NCI-H1930 (cell line): ENCODE measurements at places on chromosomes 5 and 9.

- DNase-seq: no peak
Observed at GRCh38 chr5:56297851-56298250, 64.7 kb upstream of the ANKRD55 start.

GRCh38 chr5:91048073-91048472 lies 335.0 kb downstream of the ARRDC3 start:
- no peak for DNase-seq

GRCh38 chr5:91206734-91207133 lies 176.4 kb downstream of the ARRDC3 start:
- DNase-seq: no peak

GRCh38 chr9:126612813-126613641 lies 701 bp upstream of the LMX1B start:
- no peak for DNase-seq

GRCh38 chr5:142316051-142316450 lies 8.8 kb downstream of the SPRY4 start:
- DNase-seq: peak; percentile 0

DNA sequence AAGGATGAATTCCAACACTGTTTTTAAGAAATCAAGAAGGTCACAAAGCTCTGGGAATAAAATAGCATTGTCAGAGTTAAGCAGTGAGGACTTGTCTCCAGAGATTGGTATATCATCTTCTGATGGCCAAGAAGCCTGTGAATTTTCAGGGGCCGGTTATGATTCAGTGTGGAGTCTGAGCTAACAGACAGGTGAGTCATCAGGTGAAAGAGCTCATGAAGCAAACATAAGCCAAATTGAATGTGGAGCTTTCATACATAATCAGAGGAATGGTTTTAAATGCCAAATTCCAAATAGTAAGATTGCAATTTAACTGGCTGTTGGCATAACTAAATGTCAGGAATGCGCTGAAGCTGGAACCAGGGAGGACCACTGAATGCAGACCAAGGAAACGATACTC lies 494.2 kb downstream of the MTRR start:
- DNase-seq: no peak

GRCh38 chr9:133090187-133090586 lies 28.4 kb downstream of the CEL start:
- no peak for DNase-seq

- DNase-seq: no peak
Observed at GRCh38 chr9:23326597-23326996, 499.4 kb downstream of the ELAVL2 start.

- DNase-seq: no peak
Observed at GRCh38 chr5:5128766-5129165, 11.4 kb upstream of the ADAMTS16 start.

GRCh38 chr5:75078027-75078426 lies 25.7 kb upstream of the GCNT4 start:
- DNase-seq: peak; percentile 3

DNA sequence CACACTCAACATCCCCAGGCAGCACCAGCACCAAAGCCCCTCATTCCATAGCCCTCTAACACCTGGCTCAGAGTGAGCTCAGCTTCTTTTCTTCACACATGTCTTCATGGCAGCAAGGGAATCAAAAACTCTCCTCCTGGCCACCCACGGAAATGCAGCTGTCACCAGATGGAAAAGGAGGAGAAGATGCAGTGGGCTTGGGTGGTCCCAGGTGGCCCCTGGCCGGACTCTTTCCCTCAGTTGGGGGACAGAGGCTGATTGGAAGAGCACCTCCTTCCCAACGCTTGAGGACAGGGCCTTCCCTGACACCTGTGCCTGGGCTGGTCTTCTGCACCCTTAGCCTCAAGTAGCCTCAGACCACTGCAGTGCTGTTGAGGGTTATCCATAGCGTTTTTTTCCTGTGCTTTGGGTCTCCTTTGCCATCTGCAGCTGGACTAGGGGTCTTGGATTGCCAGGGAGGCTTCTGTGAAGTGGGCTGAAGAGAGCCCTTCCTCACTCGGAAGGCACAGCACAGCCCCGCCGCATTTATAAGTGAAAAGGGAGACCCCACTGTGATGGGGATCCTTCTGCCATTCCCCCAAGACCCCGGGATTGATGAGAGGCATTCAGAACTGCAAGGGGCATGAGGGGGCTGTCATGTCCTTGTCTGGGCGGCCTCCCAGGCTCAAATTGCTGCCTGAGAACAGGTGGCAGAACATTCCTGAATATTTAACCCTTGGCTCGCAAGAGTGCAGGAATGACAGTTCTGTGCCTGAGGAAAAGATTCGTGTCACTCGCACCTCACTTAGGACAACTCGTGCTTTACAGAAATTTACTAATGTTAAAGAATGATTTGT lies 200.0 kb downstream of the AUH start:
- DNase-seq: no peak

DNA sequence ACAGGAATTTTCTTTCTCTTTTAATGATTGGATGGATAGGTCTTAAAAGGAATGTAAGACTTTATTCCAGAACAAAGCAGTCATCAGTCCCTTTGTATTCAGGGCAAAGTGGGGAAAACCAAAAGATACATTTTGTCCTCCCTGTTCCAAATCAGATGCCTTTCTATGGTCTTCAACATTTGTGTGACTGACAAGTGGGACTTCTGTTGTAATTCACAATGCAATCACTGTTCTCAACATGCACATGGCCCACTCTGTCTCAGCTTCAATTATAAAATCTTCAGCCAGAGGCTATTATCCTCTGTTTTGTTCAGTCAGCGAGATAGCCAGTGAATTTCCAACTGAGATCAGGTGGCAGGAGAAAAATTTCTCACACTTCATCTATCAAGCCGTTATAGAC lies 95.5 kb upstream of the ERBIN start:
- DNase-seq: no peak

GRCh38 chr9:106287091-106287631 lies 575.8 kb upstream of the ZNF462 start:
- DNase-seq: no peak

GRCh38 chr9:27499451-27499850 lies 24.6 kb upstream of the IFNK start:
- no peak for DNase-seq

GRCh38 chr9:111186021-111186530 lies 143.9 kb downstream of the OR2K2 start:
- no peak for DNase-seq

DNA sequence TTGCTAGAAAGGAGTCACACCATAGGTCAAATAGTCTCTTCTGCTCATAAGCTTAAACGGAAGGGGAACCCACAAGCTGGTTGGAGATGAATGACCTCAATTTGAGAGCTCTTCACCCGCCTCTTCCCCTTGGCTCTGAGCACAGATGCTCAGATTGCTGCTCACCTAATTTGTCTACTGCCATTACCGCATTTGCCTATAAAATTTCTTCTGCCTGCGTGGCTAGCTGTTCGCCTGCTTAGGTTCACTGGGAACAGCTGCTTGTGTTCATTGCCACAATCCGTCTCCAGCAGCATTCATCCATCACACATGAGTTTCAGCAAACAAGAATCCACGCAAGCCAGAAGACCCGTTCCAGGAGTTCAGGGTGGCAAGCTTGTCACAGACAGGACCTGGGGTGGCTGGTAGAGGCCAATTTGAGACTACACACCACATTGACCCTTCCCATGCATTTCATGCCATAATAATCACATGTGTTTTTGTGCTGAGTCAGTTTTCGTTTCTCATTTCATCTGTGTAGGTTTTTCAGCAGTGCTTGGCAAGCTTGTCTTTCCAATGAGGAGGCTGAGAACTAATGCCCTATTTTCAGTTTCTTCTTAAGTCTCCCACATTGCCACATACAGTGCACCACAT lies 50.2 kb upstream of the DNAH5 start:
- DNase-seq: no peak

DNA sequence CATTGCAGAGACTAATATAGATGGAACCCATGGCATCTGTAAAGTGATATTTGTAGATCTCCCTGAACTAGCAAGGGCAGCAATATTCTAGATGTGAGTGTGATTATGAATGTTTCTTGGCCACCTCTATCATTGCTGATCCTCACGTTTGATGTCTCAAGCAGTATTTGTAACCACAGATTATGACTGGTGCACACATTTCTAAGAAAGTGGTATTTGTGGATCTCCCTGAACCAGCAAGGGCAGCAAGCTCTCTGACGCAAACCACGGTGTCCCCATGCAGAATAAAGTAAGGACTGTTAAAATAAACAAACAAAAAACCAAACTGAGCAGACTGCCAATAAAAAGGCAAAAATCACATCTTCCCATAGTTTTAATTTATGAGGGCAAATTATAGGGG lies 301.3 kb downstream of the CSNK1G3 start:
- no peak for DNase-seq

- DNase-seq: no peak
Observed at GRCh38 chr9:123867034-123867433, 62.9 kb downstream of the DENND1A start.

DNA sequence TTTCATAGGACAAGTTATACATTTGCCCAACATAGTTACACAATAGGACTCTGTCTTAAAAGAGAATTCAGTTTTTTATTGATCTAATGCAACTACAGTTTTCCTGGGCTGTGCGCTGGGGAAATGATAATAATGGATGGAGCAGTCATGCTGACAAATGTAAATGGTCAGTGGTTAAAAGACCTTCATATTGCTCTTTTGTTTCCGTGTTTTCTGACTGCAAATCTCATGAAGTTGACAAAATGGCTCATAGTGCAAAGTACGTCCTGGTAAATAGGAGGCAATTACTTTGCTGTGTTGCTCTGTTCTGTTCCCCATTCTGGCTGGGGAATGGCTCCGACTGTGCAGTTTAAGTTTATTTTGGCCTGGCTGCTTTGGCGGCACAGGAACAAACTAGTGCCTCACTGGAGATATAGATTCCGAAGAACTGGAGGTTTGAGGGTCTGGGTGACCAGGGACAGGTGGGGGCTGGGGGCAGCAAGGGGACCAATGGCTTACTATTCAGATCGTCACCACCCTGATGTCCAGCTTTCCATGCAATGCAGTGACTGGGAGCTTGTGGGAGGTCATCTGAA lies 54.3 kb downstream of the PTTG1 start:
- DNase-seq: no peak

DNA sequence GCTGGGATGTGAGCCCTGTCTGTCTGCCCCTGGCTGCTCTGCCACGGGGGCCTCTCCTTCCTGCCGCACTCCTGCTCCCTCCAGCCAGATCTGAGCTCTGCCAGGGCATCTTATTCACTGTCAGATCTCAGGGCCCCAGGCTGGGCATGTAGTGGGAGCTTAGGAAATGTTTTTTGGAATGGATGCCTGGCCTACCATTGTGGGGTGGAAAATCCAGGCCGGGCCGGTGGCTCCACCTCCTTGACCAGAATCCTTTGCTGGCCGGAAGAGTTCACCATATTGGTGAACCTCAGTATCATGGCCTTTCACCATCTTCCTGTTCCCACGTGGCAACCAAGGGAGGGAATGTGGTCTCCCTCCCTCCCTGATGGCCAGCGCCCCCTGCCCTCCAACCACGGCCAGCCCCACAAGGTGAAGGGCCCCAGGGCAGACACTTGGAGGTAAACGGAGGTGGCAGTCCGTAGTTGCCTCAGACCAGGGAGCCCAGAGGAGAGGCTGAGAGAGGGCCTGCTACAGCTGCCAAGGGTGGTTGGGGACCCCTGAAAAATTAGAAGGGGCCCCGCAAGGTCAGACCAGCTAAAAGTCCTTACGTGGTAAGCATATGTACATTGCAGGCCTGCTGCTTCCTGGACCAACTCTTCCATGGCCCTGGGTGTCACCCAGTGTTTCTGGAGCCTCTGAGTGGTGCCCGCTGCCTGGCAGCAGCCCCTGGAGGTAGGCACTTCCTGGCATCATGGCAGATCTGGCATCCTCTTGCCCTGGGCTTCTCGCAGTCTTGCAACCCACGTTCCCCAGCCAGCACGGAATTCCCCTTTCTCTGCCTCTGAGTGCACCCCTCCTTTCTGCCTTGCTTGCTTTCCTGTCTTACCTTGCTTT lies 153.3 kb downstream of the RGS3 start:
- DNase-seq: no peak

GRCh38 chr9:127970401-127971313 lies 10.1 kb downstream of the EEIG1 start:
- DNase-seq: peak; percentile 73

DNA sequence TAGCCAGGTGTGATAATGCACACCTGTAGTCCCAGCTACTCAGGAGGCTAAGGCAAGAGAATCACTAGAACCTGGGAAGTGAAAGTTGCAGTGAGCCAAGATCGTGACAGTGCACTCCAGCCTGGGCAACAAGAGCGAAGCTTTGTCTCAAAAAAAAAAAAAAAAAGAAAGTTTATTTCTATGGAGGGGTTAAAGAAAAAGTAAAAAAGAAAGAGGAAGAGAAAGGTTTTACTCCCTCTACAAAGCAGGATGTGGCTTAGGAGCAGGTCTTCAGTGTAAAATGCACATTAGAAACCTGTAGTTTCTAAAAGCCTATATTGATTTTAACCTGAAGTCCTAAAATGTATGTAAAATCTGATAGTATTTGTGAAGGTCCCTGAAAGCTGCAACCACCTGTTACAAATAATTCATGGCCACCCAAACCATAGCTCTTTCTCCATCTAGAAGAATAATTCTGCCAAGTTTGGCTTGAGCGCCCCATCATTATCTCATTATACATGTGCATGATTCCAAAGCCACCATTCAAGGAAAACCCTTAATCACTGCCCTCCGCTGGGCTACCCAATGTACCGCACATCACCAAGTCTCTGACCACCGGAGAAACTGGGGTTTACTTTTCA lies 3.4 kb downstream of the FNBP1 start:
- DNase-seq: no peak

GRCh38 chr5:158155067-158155466 lies 296.1 kb upstream of the CLINT1 start:
- DNase-seq: no peak

- DNase-seq: peak; percentile 83
Observed at GRCh38 chr5:3428334-3428733, 167.3 kb upstream of the IRX1 start.

DNA sequence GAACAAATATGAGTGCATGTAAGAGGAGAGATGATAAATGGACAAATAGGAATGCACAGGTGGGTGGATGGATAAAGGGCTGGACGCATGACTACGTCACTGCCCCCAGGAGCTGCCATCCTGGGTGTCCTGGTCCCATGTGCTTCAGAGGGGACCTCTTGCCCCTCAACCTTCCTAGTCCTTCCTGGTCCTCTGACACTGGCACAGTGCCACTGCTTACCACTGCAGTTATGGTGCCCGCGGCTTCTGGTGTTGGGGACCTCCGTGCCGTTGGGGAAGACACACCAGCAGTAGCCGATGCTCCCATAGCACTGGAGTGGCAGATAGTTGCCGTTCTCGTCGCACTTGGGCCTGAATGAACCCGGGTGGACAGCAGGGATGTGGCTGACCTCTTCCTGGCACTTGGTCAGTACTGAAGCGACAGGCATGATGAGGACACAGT lies 9.8 kb downstream of the CD74 start:
- DNase-seq: no peak

- no peak for DNase-seq
Observed at GRCh38 chr9:8694983-8695588, 895.5 kb upstream of the DMAC1 start.

- no peak for DNase-seq
Observed at GRCh38 chr9:124593651-124594058, 86.5 kb upstream of the NR5A1 start.

GRCh38 chr9:8895106-8895860 lies 1095.7 kb upstream of the DMAC1 start:
- no peak for DNase-seq

GRCh38 chr5:53733853-53734252 lies 173.4 kb downstream of the NDUFS4 start:
- no peak for DNase-seq

GRCh38 chr5:101664071-101664791 lies 631.9 kb downstream of the SLCO4C1 start:
- no peak for DNase-seq

- DNase-seq: no peak
Observed at GRCh38 chr5:116421080-116421629, 153.5 kb downstream of the SEMA6A start.

- no peak for DNase-seq
Observed at GRCh38 chr5:125775896-125776295, 647.3 kb upstream of the GRAMD2B start.
